ENCODE measurements at places on chromosomes 4 and X.

GRCh38 chr4:94577136-94577535 lies 125.4 kb downstream of the PDLIM5 start:
- peak; percentile 76 for DNase-seq

- DNase-seq, result no peak
Observed at GRCh38 chr4:13920111-13920875, 292.8 kb upstream of the BOD1L1 start.

DNA sequence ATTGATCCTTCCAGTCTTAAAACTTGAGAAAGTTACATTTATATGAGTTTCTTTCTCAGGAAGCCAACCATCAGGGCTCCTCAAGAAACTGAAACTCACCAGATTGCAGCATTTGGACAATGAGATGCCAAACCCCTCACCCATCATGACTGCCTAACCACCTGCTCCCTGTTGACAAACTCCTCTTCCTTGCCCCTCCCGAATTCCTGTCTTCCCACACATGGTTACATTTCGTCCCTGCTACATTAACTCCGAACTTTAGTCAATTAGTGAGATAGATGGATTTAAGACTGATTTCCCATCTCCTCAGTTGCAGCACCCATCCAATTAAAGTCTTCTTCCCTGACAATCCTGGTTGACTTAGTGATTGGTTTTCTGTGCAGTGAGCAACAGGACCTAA lies 118.7 kb downstream of the ZNF330 start:
- DNase-seq, result no peak

DNA sequence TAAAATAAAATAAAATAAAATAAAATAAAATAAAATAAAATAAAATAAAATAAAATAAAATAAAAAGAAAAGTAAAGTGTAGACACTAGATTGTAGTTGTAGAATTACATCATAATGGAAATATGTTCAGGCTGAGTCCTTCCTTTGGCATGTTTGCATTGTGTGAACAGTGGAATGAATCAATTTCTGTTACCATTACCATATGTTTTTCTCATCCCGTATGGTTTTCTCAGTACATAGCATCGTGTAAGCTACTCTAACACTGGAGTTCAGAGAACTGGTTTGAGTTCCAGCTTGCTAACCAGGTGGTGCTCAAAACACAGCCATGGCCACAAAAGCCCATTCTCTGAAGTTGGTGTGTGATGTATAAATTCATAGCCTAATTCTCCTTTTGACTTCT lies 45.9 kb downstream of the USP11 start:
- peak; percentile 33 for DNase-seq

- no peak for DNase-seq
Observed at GRCh38 chrX:154506483-154507332, 9.3 kb downstream of the FAM3A start.

DNA sequence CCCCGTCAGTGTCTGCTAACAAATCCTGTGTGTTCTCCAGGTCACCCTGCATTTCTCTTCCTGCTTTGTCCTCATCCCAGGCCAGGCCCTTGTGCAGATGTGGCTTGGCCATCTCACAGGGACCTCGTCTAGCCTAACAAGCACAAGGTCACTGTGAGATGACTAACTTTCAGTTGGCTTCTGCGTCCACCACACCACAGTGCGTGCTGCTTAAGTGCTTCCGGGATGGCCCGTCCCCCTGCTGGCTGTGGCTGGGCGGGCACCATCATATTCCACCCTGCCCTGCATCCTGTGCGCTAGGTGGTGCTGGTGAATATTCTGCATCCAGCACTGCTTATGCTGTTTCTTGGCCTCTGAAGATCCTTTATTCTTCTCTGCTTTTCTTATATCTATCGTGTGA lies 33.8 kb downstream of the RBBP7 start:
- DNase-seq, result no peak

DNA sequence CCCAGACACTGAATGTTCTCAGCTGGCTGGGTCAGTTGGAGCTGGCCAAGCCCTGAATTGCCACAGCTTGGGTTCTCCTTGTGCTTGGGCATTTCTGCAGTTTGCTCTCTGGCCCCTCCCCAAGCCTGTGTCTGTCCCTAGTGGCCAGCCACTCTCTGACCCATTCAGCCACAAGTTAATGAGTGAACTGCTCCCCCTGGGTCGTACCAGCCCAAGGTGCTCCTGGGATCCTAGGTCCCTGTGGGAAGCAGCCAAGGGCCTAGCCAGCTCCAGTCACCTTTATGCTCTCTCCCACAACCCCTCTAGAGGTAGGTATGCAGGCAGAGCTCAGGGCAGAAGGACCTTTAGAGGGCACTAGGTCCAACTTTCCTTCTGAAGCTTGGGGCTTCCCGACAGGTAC lies 51.5 kb downstream of the STARD8 start:
- DNase-seq, result no peak

- no peak for DNase-seq
Observed at GRCh38 chr4:116788723-116789122, 296.7 kb downstream of the TRAM1L1 start.

DNA sequence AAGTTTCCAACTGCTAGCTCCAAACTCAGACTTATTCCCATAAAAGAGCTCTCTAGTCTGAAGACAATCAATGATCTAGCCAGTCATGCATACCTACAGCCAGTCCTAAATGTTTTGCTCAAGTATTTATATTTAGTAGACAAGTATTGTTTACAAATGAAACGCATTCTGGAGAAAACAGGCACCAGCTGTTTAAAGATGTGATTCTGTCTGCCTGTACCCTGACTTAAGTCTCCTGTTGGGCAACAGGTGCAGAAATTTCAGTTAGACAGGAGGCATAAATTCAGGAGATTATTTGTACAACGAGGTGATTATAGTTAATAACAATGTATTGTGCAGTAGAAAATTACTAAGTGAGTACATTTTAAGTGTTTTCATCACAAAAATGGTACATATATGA lies 28.9 kb downstream of the LNX1 start:
- DNase-seq, result no peak

- DNase-seq, result peak; percentile 55
Observed at GRCh38 chrX:45771560-45772340, 571.1 kb upstream of the DIPK2B start.

Measured in fibroblast of pulmonary artery (primary cell).